Renal pelvis (tissue), 12 donors: ENCODE measurements at places on chromosomes 13 and 19. TPM values are rescaled to one million over a fixed set of nuclear protein-coding genes. Genes with fewer than 3 reads are reported as not detected.

Gene SLC10A2
- 0.65 TPM for polyA plus RNA-seq

Gene ZNF626
- 23.2 TPM for polyA plus RNA-seq

Gene BST2
- polyA plus RNA-seq: 140 TPM

Gene CILP2
- 0.27 TPM for polyA plus RNA-seq
